Right forelimb (tissue), 1 donor: ENCODE measurements at places on chromosomes 6 and 20.

DNA sequence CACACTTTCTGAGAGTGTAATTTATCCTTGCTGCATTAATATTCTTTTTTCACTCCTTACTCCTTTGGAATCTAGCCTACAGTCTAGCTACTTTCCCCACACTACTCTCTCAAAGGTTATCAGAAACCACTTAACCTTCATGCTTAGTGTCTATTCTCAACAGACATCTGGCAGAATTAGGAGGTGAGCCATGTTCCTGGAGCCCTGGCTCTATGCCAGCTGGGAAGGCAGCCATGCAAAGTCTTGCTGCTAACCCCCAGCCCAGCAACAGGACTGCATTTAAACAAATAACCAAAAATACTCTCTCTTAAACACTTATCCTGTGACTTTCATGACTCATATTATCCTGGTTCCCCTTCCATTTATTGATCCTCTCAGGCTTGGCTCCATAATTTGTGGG, 260.2 kb downstream of the BCKDHB start:
- no peak for DNase-seq

DNA sequence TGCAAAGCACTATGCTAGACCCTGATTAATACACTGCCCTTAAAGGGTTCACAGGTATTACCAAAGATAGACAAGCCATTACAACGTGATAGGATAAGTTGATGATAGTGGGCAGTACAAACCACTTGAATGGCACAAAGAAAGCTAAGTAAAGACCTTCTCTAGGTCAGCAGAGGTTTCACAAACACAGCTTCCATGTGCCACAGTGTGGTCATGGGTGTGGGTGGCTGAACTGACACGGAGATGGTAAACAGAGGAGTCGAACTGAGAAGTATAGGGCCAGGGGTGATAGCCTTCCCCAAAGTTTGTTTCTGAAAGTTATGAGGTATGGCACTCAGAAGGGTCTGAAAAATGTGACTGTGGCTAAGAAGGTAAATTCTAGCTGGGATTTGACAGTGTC, 4.3 kb downstream of the ZBTB9 start:
- DNase-seq, result no peak

GRCh38 chr6:83824831-83825230, 28.3 kb upstream of the RIPPLY2 start:
- DNase-seq, result no peak

- DNase-seq, result no peak
Measured at GRCh38 chr20:14830899-14831298, 493.5 kb upstream of the FLRT3 start.

DNA sequence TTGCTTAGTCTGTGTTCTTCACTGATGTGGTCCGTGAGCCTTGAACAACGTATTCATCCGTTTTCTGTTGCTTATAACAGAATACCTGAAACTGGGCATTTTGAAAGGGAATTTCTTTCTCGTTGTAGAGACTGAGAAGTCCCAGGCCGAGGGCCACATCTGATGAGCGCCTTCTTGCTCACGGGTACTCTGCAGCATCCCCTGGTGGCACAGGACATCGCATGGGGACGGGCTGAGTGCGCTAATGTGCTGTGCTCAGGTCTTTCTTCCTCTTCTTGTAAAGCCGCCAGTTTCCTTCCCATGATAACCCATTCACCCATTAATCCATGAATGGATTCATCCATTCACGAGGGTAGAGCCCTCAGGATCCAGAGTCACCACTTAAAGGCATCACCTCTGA, 161.0 kb downstream of the NFATC2 start:
- no peak for DNase-seq

- DNase-seq, result no peak
Measured at GRCh38 chr20:61044499-61044898, 207.6 kb upstream of the CDH4 start.

GRCh38 chr6:1832844-1833787, 223.4 kb downstream of the FOXC1 start:
- peak; percentile 83 for DNase-seq

DNA sequence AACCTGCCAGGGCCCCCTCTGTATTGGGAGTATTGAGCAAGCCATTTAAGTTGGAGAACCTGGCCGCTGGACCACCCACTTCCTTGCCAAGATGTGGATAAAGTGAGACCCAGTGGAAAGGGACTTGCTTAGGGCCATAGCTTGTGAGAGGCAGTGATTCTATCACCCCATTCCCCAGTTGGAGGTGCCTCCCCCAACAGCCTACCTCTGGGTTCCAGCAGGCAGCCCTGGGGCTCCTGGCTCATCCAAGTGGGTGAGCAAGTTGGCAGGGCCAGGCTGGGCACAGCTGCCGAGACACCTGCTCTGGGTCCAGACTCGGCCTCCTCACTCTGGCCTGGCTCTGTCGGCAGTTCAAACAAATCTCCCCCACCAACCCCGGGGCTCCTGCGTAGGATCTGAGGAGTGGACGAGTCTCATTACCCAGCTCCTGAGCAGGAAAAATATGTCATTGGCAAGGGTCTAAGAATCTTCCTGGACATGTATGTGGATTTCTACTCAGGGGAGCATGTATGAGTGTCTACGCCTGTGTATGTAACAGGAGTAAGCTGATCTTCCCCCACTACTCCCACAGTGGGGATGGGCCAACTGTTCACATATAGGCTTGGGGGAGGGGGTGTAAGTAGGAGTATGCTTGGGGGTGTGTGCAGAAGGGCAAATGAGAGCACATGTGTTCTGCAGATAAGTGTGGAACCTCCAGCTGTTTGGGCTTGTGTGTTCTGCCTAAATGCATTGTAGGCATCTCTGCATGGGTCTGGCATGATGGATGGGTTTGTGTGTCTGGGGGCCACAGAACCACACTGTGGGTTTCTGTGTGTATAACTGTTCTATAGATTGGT, 1.9 kb downstream of the ID1 start:
- peak; percentile 81 for DNase-seq

DNA sequence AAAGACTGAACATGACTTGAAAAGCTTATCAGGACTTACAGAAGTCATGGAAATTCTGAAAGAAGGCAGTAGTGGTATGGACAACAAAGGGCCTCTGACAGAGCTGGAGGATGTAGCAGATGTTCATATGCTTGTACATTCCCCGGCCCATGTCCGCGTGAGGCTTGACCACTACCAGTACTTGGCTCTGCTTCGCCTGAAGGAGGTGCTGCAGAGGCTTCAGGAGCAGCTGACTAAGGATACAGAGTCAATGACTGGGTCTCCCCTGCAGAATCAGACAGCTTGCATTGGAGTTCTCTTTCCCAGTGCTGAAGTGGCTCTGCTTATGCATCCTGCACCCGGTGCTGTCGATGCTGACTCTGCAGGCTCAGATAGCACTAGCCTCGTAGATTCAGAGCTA, 29.2 kb downstream of the TAF11 start:
- no peak for DNase-seq

DNA sequence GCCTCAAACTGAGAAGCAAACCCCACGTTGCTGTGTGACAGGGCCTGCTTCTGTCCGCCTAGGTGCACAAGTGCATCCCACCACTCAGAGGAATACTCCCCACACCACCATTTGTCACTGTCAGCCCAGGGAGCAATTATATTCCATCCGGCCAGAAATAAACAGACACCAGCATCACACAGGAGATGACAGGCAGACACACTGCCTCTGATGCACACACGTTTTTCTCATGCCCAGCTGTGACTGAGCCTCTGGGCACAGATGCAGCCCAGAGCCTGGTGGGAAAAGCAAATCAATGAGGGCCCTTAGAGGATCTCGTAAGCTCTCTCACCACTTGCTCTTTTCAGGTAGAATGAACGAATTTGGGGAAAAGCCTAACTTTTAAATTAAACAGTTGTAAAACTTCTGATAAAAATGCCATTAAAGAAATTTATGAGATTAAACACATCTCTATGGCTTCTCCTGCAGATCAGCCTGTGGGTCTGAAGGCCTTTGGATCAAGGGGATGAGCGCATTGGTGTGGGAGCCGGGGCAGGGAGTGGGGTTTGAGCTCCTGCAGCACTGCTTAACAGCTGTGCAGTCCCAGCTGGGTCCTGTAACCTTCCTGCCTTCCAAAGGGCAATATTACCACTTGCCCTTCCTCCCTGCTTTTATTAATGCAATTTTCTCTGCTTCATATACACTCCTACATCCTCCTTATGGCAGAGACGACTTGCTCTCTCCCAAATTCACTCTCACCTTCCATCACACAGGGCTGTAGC, 624.3 kb downstream of the PTPRT start:
- DNase-seq, result no peak

- no peak for DNase-seq
Measured at GRCh38 chr20:3123542-3123941, 36.1 kb downstream of the FASTKD5 start.

DNA sequence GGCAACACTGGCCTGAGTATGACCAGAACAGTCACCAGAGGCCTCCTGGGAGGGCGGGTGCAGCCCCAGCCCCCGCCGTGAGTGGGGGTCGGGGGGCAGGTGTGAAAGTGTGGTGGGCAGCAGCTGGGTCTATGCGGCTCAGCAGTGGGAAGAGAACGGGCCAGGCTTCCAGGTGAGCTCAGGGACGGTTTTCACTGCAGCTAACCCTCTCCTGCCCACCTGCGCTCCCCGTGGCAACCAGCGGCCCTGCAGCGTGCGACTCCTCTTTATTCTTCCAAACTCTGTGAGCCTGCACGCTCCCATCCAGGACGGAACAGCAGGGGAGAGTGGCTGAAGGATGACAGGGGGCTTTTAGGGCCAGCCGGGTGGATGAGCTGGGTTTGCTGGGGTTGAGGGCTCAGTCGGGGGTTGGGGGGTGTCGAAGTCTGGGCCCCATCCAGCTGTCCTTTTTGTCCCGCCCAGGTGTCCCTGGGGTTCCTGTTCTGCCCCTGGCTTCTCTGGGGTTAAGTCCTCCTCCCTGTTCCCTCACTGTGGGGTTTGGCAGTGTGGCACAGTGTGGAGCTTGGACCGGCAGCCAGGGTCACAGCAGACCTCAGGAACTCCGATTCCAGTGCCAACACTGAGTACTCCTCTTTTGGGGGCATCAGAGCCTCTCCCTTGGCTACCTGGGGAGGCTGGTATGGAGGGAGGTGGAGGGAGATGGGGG, 859 bp upstream of the BIRC7 start:
- DNase-seq, result no peak

GRCh38 chr6:127907960-127908640, 7.2 kb upstream of the THEMIS start:
- no peak for DNase-seq
